ENCODE measurements at places on chromosomes 2 and 18. TPM values are rescaled to one million over a fixed set of nuclear protein-coding genes. Genes with fewer than 3 reads are reported as not detected.

Gene FOSL2
- total RNA-seq, result 82.6 TPM

Gene TRIM43
- not detected for total RNA-seq

Gene PTPN18
- total RNA-seq, result 30.2 TPM

Gene KLHL30
- total RNA-seq, result 1.2 TPM

Gene LRRTM1
- not detected for total RNA-seq

Gene BMP10
- total RNA-seq, result not detected

Gene PPIG
- total RNA-seq, result 45.9 TPM

Gene CREG2
- not detected for total RNA-seq

Gene ITPRIPL1
- 0.86 TPM for total RNA-seq

Gene GPR75
- 1.2 TPM for total RNA-seq

Gene PLGLB1
- 3.3 TPM for total RNA-seq

Gene COLEC11
- not detected for total RNA-seq

Gene SERPINB13
- not detected for total RNA-seq

Gene C2orf15
- total RNA-seq, result 0.26 TPM

Gene DIPK1C
- not detected for total RNA-seq
